ENCODE measurements at places on chromosomes 3 and 15.

DNA sequence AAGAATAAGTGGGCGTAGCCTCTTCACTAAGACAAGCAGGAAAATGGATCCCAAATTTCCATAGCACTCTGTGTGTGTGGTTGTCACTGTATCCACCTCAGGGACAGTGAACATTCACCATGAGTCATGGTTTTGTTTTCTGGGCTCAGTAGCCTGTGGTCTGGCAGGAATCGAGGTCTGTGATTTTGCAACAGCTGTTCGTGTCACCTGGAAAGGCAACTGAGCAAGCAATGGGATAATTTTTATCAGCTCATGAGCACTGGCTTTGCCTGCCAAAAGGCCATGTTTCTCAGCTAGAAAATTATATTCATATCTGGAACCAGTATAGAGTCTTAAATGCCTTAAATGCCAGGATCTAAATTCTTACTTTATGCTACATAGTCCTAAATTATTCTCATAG lies 60.9 kb downstream of the STRIT1 start:
- no peak for DNase-seq

GRCh38 chr15:29149738-29150075 lies 119.9 kb downstream of the NSMCE3 start:
- no peak for DNase-seq

DNA sequence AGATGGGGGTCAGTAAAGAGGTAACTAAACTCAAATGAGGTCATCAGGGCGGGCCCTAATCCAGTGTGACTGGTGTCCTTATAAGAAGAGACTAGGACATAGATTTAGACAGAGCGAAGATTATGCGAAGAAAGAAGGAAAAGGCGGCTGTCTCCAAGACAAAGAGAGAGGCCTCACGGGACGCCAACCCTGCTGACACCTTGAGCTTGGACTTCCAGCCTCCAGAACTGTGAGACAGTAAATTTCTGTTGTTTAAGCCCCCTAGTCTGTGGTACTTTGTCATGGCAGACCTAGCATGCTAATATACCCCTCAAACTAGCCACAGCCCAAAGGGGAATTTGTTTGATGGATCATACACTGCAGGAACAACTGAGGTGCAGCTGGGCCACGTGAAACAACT lies 183.0 kb downstream of the ABHD5 start:
- no peak for DNase-seq

GRCh38 chr3:150215616-150216015 lies 192.5 kb upstream of the TSC22D2 start:
- no peak for DNase-seq

DNA sequence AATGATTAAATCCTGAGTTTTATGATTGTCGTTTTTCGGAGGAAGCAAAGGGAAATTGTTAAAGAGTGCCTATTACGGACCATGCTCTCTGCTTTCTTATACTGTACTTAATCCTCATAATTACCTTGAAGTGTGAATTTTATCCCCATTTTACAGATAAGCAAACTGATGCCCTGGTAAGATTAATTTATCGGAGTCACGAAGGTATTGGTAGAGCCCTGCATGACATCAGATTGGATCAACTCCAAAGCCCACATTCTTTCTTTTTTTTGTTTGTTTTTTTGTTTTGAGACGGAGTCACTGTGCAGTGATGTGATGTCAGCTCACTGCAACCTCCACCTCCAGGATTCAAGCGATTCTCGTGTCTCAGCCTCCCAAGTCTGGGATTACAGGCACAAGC lies 1.6 kb upstream of the GNB4 start:
- DNase-seq = no peak

DNA sequence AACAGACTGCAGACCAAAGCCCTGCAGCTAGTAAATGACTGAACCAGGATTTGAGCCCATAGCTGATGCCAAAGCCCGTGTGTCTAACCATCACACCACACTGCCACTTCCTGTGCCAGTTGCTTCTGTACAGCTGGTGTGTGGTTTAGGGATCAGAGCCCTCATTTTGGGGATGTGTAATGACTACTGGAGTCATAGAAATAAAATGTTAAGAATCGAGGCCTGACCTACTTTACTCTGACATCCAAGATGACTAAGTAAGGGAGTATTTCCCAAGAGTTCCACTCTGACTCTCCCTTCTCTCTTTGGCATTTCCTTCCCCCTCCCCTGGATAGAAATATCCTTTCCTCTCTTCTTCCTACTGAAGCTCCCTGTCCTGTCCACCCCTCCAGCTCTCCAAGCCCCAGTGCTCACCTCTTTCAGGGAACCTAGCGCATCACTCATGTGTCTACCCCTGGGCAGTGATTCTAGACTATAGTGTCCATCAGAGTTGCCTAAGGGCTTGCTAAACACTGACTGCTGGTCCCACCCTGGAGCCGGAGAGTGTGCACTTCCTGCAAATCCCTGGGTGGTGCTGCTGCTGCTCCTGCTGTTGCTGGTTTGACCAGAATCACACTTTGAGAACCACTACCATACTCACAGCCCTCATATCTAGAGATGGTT lies 53.8 kb downstream of the MGLL start:
- DNase-seq = no peak

DNA sequence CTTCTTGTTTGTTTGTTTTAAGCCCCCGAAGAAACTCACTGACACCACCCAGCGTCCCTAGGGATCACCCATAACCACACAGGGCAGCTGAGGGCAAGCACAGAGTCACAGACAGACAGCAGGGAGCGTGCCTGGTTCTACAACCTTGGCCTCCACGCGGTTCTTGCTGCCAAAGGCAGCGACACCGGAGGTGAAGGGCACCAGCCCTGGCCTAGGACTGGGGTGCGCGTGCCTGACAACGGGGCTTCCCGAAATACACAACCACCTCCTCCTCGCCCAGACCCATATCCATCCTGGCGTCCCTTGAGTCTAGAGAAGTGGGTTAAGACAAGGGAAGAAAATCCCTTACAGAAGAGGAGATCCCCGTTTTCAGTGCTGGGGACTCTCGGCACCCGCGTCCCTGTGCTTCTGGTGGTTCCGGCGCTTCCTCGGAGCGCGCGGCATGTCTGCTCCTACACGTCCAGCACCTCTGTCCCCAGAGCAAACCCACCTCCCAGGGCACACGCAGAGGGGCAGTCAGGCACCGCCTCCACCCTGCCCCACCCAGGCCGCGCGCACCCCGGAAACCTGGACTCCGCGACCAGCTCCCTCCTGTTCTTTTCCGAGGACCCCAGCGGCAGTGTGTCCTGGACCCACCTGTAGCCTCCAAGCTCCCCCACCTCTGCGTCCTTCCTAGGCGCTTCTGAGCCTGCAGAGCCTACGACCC lies 911 bp downstream of the RFTN1 start:
- DNase-seq = no peak

DNA sequence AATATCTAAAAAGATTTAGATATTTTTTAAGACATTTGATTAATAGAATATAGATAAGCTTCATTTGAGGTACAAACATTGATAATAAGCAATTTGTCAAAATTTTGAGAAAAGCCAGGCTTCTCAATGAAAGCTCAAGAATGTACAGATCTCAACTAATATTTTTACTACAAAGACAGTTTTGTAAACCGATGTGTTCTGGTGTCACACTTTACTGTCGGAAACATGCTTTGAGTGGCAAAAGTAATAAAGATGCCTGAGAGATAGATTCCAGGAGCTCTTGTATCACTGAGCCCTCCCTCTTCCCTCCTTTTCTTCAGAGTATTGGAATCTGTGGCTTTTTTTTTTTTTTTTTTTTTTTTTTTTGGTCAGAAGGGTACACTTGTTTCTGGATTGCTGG lies 45.0 kb upstream of the THRB start:
- no peak for DNase-seq

DNA sequence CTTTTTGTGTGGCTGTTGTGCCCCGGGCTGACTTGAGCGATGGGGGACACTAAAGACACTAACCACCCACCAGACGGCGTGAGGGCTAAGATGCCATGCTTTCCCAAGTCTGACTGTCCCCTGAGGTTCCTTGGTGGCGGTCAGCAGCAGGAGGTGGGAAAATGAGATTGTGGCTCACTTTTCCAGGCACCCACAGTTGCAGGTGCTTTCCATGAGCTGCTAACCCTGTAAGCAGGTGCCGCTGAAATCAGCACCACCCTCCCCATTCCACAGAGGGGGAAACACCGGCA lies 17.7 kb downstream of the PRR23E start:
- DNase-seq = no peak

All from esophagus squamous epithelium (tissue), 5 donors.